Right lobe of liver (tissue), 6 donors: ENCODE measurements at places on chromosomes 5 and 9. TPM values are rescaled to one million over a fixed set of nuclear protein-coding genes. Genes with fewer than 3 reads are reported as not detected.

The RNF208 gene
- 12.2 TPM for total RNA-seq

- DNase-seq, result no peak
- no peak overlapping the region for H3K4me3 ChIP-seq
- H3K4me1 ChIP-seq, result no peaks in the 10 kb centered on the region
- no peaks in the 10 kb centered on the region for H3K27me3 ChIP-seq
These were observed 22.4 kb upstream of the ANGPTL2 start for GRCh38 chr9:127144670-127145445.

- H3K36me3 ChIP-seq, result no peaks in the 10 kb centered on the region
- H3K4me3 ChIP-seq, result no peak overlapping the region
- no peaks in the 10 kb centered on the region for H3K27me3 ChIP-seq
- no peak for DNase-seq
These were observed 671.1 kb downstream of the TAF11L14 start for GRCh38 chr5:18305288-18305924.

The CTNND2 gene
- total RNA-seq, result 1.1 TPM

GRCh38 chr9:106421772-106422171 is 441.2 kb upstream of the ZNF462 start:
- no peak overlapping the region for H3K27ac ChIP-seq
- no peak for DNase-seq
- no peaks in the 10 kb centered on the region for H3K27me3 ChIP-seq
- no peaks in the 10 kb centered on the region for H3K4me1 ChIP-seq

The DTWD2 gene
- 7.9 TPM for total RNA-seq

GRCh38 chr5:6722015-6722414 is 8.8 kb downstream of the TENT4A start:
- H3K27ac ChIP-seq, result peak overlapping the region; percentile 42
- no peak overlapping the region for H3K4me3 ChIP-seq
- no peaks in the 10 kb centered on the region for H3K27me3 ChIP-seq
- no peak for DNase-seq

GRCh38 chr9:14868772-14869583 is 41.2 kb downstream of the FREM1 start:
- H3K27ac ChIP-seq, result no peak overlapping the region
- H3K36me3 ChIP-seq, result no peaks in the 10 kb centered on the region
- no peak overlapping the region for H3K4me3 ChIP-seq
- H3K4me1 ChIP-seq, result no peaks in the 10 kb centered on the region
- no peaks in the 10 kb centered on the region for H3K27me3 ChIP-seq

GRCh38 chr9:131417264-131418142 is 23.6 kb downstream of the PRRC2B start:
- no peak for DNase-seq
- peaks cover 49% of the 10 kb centered on the region for H3K4me1 ChIP-seq
- H3K36me3 ChIP-seq, result no peaks in the 10 kb centered on the region
- H3K27me3 ChIP-seq, result no peaks in the 10 kb centered on the region
- H3K27ac ChIP-seq, result peak overlapping the region; percentile 5

The C5orf46 gene
- total RNA-seq, result not detected

The CKMT2 gene
- 1.0 TPM for total RNA-seq

- no peak overlapping the region for H3K4me3 ChIP-seq
- H3K36me3 ChIP-seq, result no peaks in the 10 kb centered on the region
- peaks cover 7% of the 10 kb centered on the region for H3K4me1 ChIP-seq
- DNase-seq, result no peak
These were observed 127.7 kb upstream of the ANKRD55 start for GRCh38 chr5:56360816-56361215.

DNA sequence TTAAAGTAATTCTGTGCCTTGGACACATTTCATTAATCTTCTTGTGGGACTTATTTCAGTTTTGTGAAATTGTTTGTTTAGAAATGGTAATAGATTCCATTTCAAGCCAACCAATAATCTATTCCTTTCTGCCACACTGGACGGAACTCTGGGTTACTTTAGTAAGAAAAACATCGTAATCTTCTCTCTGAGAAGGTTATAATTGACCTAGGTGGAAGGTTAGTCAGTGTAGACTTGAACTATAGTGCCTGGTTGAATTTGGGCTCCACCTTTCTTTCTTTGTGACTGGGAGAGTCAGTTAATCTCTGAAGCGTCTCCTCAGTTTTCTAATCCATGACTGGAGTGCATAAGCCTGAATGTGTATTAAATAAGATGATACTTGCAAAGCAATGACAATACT is 89.7 kb upstream of the PRLR start:
- H3K4me3 ChIP-seq, result no peak overlapping the region
- no peaks in the 10 kb centered on the region for H3K27me3 ChIP-seq
- no peak overlapping the region for H3K27ac ChIP-seq

- H3K27me3 ChIP-seq, result no peaks in the 10 kb centered on the region
- no peak overlapping the region for H3K4me3 ChIP-seq
- no peaks in the 10 kb centered on the region for H3K36me3 ChIP-seq
- H3K4me1 ChIP-seq, result no peaks in the 10 kb centered on the region
- no peak overlapping the region for H3K27ac ChIP-seq
- DNase-seq, result no peak
These were observed 391.1 kb upstream of the ZNF608 start for GRCh38 chr5:125137535-125137934.

DNA sequence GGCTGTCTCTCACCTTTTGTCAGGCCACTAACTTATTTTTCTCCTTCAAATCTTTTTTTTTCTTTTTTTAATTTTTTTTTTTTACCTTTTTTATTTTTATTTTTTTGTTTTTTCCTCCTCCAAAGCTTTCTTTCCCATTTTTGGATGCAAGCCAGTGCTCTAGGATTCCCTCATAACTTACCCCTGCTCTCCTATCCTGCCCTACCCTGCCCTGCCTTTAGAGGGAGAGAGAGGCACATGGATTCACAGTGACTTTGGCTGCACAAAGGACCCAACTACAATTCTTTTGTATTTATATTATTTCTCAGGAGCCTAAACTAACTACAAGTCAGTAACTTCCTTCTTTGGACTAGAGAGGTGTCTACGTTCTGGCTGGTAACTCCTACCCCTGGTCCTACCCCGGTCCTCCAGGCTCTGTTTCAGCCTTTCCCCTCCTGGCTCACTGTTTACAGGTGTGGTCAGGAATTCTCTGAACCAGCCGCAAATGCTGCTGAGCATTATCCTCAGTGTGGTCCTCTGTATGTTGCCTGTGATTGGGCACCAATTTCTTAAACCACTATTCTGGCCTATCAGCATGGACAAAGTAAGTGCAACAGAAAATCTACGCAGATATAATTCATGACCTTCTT is 8.4 kb upstream of the RUSC2 start:
- no peak for DNase-seq
- no peaks in the 10 kb centered on the region for H3K36me3 ChIP-seq
- no peaks in the 10 kb centered on the region for H3K4me1 ChIP-seq

The TPM2 gene
- 13.3 TPM for total RNA-seq

DNA sequence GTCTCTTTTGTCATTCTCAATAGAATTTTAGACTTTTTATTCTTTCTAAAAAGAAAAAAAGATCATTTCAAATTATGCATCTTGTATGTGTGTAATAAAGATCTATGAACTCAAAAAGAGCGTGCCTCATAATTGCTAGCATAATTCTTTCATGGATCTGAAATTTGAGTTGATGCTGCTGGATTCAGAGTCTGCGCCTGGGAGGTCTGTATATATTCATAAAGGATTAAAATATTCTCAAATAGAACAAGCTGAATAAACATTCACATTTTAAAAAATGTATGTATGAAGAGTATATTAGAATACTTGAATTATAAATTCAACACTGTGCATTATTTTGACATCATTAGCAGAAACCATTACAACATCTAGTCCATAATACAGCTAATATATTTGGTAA is 297.8 kb upstream of the GRAMD2B start:
- DNase-seq, result no peak
- H3K4me1 ChIP-seq, result no peaks in the 10 kb centered on the region
- H3K36me3 ChIP-seq, result no peaks in the 10 kb centered on the region
- H3K27me3 ChIP-seq, result no peaks in the 10 kb centered on the region

DNA sequence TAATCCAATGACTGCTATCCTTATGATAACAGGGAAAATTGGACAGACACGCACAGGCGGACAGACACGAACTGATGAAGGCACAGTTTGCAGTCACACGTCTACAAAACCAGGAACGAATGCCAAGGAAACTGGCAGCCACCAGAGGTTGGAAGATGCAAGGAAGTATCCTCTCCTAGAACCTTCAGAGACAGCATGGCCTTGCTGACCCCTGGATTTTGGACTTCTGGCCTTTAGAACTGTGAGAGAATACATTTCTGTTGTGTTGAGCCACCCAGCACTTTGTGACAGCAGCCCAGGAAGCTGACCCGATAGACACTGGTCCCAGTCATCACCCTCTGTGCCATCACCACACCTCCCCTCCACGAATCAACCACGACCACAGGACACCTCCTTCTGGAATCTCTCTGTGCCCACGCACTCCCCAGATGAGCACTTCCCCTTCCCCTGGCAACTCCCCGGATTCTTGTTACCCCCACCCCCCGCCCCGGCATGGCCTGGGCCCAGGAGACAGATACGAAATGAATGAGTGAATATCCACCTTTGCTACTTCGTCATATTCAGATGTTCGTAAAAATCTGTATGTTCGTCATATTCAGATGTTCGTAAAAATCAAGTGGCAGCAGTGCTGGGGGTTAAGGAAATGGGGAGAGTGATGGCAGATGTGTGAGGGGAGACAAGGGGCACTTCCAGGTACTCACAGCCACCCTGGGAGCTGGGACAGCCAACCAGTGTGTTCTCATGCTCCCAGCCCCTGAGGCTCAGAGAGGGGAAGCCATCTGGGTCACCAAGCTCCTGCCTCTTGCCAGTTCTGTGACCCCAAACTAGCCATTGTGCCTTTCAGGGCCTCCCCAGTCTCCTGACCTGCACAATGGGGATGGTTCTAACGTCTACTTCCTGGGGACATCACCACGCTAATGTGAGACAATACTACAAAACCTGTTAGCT is 18.5 kb downstream of the GBGT1 start:
- no peak for DNase-seq
- peak overlapping the region; percentile 0 for H3K27ac ChIP-seq
- no peaks in the 10 kb centered on the region for H3K27me3 ChIP-seq
- no peaks in the 10 kb centered on the region for H3K36me3 ChIP-seq
- H3K4me3 ChIP-seq, result no peak overlapping the region

GRCh38 chr5:50647726-50648125 is 18.7 kb upstream of the PARP8 start:
- H3K4me3 ChIP-seq, result no peak overlapping the region
- DNase-seq, result no peak
- H3K36me3 ChIP-seq, result no peaks in the 10 kb centered on the region
- H3K27me3 ChIP-seq, result no peaks in the 10 kb centered on the region
- H3K4me1 ChIP-seq, result no peaks in the 10 kb centered on the region

DNA sequence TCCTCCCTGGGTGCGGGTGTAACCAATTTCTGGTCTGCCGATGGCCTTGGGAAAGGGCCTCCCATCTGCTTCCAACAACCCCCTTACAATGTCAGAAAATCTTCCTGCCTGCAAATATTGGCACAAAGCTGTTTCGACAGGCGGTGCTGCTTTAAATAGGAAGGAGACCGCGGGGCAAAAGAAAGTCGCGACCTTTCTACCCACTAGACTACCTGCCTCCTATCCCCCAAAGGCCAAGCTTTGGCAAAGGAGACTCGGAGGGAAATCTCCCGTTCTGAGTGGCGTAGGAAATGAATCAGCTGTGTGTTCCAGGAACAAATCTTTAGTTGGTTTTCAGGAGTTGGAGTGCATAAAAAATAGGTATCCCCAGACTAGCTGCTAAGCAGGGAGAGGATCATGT is 36.8 kb upstream of the NFIB start:
- peaks cover 19% of the 10 kb centered on the region for H3K4me1 ChIP-seq
- no peak for DNase-seq

The LCN15 gene
- total RNA-seq, result not detected

The KCNV2 gene
- not detected for total RNA-seq

The FSD1L gene
- 1.9 TPM for total RNA-seq

The IRX2 gene
- total RNA-seq, result not detected

DNA sequence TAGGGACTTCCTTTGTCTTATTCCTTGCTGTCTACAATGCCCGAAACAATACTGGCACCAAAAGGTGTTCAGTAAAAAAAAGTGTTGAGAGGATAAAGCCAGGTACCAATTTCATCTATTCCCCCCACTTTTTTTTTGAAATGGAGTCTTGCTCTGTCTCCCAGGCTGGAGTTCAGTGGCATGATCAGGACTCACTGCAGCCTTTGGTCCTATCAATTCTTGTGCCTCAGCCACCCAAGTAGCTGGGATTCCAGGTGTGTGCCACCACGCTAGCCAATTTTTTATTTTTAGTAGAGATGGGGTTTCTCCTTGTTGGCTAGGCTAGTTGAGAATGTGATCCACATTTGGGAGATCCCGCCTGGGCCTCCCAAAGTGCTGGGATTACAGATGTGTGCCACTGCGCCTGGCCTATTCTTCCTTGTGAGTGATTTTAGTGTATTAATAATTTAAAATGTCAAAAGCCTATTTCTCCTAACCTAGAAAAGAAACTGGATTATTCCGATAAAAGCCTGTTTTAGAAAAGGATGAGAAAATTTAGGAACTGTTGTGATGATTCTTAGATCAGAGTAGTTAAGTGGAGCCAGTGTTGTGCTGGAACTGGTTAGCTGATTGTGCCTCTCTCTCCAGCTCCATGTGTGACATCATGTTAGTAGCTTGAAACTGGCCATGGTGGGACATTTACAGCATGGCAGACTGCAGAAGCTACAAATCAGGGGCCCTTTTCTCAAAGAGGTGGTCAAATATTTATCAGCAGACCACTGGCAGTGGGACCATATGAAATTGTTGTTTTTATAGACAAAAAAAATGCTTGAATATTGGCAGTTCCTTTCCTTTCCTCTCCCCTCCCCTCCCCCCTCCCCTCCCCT is 14.3 kb downstream of the CDC42SE2 start:
- no peak overlapping the region for H3K4me3 ChIP-seq
- H3K36me3 ChIP-seq, result no peaks in the 10 kb centered on the region
- no peak for DNase-seq
- no peak overlapping the region for H3K27ac ChIP-seq

The PDE6A gene
- total RNA-seq, result not detected

DNA sequence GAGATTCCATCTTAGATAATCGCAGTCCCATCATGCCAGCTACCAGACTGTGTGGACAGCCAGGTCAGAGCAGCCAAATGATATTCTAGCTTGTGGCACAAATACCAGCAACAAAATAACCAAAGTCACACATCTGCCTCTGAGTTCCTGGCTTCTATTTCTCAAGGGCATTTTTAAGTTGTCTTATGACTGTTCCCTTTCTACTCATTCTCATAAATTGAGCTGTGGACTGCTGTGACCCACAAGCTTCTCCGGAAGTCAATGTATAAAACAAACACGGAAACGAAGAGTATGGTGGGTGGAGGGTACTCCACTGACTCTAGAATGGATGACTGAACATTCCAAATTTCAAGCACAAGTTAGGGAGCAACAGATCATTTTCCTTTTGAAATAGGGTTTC is 43.9 kb downstream of the PDCD1LG2 start:
- no peaks in the 10 kb centered on the region for H3K36me3 ChIP-seq
- DNase-seq, result no peak
- no peaks in the 10 kb centered on the region for H3K27me3 ChIP-seq
- no peaks in the 10 kb centered on the region for H3K4me1 ChIP-seq
- no peak overlapping the region for H3K27ac ChIP-seq
- H3K4me3 ChIP-seq, result no peak overlapping the region
